ENCODE measurements at places on chromosomes 2 and 18.

DNA sequence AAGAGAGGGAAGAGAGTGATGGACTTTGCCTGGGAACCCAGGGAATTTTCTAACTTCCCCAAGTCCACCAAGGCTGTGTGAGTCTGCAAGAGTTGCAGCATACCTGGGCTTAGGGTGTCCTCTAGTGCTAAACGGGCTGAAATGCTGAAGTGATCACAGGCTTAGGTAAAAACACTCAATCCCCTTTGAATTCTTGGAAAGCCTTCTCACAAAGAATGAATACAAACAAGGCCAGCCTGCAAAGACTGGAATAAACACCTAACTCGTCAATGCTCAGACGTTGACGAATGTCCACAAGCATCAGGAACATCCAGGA lies 30.0 kb upstream of the BMP10 start:
- peak; percentile 49 for DNase-seq

DNA sequence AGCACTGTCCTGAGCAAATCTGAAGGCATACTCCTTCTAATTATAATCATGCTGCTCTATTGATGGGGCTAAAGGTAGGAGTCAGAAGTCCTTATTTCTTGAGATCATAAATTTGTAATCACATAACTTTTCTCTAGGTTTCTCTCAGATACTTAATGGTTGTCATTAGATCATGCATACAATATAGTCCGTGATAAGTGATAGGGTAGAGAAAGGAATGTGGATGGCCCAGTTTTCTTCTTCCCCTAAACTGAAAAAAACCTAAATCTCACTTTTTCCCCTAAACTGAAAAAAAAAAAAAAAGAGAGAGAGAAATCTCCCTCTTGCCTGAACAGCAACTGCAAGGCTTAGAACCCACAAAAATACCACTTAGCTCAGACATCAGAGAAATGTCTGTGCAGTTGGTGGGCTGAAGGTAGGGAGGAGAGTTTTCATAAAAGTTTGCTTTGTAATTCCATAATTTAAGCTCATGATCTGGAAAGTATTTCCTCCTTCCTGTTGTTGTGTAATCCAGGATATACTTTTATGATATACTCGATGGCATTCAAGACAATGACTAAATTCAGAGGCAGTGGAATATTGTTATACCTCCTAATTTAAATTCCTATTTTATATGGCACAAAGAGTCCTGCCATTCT lies 79.3 kb upstream of the ITPRID2 start:
- peak; percentile 28 for DNase-seq

DNA sequence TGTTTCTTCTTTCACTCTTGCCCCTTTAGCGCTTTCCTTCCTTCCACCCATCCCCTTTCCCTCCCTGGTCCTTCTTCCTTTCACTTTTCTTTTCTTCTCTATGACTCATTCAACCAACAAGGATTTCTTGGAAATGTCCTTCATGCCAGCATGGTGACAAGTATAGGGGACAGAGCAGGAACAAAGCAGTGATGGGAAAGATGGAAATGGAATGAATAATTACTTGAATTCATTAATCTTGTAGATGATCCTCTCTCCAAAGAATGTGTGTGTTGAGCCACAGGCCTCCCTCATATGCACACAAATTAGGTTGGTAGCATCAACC lies 1.5 kb downstream of the VAMP5 start:
- DNase-seq: peak; percentile 36

GRCh38 chr2:215269397-215270117 lies 42.3 kb upstream of the ATIC start:
- peak; percentile 90 for DNase-seq

DNA sequence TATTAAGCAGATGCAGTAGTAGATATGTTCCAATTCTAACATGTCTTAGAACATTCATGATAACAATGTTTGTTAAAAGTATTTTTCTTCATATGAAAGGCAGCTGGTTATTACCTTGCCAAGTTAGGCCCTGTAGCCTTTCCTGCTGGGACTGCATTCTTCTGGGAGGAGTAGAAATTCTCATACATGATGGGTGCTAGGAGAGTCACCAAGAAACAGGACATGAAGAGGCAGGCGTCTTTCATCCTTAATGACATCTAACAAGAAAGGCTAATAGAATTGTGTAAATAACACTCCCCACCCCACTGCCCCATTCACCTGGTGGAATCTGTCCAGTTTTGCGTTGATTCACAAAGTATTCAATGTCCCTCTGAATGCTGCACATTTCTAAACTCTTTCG lies 24.7 kb upstream of the EPG5 start:
- no peak for DNase-seq

GRCh38 chr2:11543337-11544216 lies 9.7 kb downstream of the GREB1 start:
- no peak for DNase-seq

DNA sequence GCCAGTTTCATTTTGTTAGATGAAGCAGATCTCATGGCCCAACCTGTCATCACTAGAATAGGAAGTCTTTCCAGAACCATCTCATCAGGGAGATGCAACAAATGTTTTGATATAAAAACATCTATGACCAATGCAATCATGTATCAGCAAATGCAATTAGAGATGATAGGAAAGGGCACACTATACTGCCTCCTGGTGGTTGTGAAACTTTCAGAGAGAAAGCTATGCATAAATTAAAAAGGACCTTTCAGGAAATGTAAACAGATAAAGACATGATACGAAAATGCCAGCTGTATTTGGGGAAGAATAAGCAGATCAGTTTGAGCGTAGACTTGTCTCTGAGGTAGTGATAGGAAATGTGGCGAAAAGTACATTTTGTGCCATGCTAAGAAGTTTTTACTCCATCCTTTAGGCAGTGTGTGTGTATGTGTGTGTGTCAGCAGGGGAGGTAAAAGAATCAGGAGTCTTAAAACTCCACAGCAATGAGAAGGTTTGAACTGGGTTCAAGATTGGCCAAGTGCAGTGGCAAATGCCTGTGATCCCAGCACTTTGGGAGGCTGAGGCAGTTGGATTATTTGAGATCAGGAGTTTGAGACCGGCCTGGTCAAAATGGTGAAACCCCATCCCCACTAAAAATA lies 479.3 kb downstream of the CPS1 start:
- DNase-seq: peak; percentile 32

DNA sequence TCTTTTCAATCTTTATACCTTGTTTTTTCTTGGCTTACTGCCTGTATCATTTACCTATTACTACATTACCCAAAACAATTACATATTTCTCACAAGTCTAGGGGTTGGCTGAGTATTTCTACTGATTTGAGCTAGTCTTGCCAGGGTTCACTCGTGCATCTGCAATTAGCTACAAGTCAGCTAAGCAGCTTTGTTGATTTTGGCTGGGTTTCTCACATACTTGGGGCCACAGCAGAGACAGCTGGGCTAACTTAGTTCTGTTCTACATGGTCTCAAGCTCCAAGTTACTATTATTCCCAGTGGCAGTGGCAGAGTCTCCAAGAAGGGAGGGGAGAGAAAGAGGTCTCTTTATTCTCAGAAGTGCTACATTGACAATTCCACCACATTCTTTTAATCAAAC lies 54.7 kb upstream of the SP5 start:
- DNase-seq: peak; percentile 1

DNA sequence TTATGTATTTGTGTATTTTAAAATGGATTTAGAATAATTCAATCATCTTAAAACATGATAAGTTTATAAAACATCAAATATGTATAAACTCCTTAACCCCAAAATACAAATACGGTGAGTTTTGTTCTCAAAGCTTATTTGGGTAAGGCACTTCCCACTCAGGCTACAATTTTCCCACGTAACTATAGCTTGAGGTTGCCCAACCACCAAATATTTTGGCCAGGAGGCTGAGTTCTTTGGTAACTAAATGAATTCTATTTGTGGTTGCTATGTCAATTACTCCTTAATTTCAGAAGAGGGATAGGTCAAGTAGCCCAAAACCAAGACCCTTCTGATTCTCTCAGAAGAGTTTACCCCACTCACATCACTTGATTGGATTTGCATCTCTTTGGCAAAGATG lies 70.4 kb downstream of the MYL12B start:
- peak; percentile 71 for DNase-seq

GRCh38 chr2:45518546-45518945 lies 92.5 kb downstream of the SRBD1 start:
- DNase-seq: no peak

GRCh38 chr2:135586148-135586547 lies 54.9 kb downstream of the R3HDM1 start:
- DNase-seq: peak; percentile 12

DNA sequence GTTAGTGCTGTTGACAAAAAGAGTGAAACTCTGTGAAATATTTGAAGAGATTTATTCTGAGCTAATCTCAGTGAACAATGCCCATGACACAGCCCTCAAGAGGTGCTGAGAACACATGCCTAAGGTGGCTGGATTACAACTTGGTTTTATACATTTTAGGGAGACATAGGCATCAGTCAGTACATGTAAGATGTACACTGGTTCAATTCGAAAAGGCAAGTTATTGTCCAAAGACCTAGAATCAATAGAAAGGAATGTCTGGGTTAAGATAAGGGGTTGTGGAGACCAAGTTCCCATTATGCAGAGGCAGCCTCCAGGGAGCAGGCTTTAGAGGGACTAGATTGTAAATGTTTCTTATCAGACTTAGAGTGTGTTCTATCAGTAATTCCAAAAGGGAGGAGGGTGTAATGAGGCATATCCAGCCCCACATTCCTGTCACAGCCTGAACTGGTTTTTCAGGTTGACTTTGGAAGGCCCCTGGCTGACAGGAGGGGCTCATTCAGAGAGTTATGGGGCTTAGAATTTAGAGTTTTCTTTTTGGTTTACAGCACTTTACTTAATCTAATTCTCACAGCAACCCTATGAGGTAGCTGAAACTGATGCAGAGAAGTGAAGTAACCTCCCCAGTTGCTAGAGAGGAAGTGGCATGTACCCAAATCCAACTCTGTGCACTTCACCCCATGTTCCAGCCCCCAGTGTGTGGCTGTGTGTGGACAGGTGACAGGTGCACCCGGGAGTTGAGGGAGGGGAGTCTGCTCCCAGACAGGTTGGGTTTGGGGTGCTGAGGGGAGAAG lies 28.3 kb upstream of the ASAP2 start:
- no peak for DNase-seq

DNA sequence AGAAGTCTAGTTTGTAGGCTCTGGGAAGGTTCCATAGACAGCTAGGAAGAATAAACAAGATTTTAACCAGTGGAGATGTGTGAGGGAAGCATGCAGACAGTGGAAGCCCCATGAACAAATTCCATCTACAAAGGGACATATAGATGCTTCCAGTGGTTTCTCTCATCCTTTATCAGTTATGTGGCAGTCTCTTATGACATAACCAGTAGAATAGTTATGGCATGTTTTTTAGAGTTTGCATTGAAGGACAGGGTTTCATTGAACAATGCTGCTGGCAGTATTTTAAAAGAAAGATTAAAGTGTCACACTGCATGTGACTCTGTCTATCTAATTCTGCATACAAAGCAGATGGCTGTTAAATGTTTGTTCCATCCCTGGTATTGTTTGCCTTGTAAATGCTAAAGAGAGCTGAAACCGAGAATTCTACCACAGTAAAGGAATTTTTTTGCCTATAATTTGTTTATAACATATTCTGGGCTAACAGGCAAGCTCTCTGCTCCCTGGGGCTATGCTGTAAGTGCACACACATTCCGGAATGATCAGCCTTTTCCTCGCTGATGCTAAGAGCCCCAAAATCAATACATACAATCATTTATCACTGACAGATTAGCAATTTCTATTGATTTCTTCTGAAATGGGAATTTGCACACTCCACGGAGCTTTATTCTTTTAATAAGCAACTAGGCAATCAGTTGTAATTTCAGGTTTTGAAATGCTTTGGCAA lies 76.8 kb upstream of the PELI1 start:
- no peak for DNase-seq

- peak; percentile 86 for DNase-seq
These were observed 48.4 kb downstream of the MAP2 start for GRCh38 chr2:209472112-209472832.

- DNase-seq: peak; percentile 95
These were observed 133.5 kb downstream of the FAM124B start for GRCh38 chr2:224268441-224268840.

DNA sequence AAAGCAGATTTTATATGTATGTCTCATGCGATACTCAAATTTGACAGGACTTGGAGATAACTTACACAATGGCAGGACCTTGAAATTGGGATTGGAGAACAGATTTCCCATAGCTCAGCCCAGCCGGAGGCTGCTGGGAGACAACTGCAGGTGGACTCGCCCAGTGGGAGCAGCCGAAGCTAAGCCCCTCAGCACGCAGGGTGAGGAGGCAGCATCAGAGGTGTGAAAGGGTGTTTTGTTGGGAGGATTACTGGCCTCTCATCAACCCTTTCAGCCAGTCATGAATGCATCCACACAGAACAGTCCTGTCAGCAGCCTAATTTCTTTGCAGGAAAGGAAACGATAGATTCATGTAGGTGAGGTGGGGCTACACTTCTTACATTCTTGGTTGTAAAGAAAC lies 110.4 kb upstream of the DYNAP start:
- no peak for DNase-seq

- no peak for DNase-seq
These were observed 389.3 kb downstream of the STK39 start for GRCh38 chr2:167858086-167858485.

DNA sequence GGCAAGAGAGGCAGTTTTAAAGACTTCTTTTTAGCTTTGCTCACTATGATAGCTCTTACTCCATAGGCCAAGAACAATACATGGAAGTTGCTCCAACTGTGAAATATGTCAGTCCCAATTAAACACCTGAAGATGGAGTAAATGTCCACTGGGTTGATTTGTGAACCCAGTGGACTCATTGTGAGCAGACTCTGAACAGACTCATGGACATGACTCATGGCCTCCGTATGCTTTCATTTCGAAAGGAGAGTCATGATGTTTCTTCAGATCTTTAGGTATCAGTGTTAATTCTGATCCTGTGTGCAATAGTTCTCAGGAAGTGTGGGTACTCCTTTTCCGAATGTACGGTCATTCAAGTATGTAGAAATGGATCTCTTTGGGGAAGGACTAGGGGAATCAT lies 5.4 kb upstream of the CWC22 start:
- DNase-seq: peak; percentile 59

- DNase-seq: no peak
These were observed 130.1 kb upstream of the SP5 start for GRCh38 chr2:170585067-170585466.

DNA sequence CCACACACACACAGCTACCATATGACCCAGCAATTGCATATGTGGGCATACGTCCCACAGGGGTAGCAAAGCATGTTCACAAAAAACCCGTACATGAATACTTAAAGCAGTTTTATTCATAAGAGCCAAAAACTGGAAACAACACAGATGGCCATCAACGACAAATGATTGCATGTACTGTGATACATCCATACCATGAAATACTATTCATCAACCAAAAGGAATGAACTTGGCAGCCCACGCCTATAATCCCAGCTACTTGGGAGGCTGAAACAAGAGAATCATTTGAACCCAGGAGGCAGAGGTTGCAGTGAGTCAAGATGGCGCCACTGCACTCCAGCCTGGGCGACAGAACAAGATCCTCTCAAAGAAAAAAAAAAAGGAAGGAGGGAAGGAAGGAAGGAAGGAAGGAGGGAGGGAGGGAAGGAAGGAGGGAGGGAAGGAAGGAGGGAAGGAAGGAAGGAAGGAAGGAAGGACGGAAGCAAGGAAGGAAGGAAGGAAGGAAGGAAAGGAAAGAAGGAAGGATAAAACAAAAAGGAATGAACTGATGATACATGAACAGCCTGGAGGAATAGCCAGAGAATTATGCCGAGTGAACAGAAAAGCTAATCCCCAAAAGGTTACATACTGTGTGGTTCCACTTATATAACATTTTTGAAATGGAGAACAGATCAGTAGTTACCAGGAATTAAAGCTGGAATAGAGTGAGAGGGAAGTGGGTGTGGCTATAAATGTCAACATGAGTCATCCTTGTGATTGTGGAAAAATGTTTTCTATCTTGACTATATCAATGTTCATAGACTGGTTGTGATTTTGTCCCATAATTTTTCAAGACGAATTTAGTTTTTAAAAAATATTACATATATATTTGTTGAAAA lies 19.6 kb upstream of the YPEL5 start:
- peak; percentile 83 for DNase-seq
